ENCODE measurements at places on chromosomes 2 and 18.

DNA sequence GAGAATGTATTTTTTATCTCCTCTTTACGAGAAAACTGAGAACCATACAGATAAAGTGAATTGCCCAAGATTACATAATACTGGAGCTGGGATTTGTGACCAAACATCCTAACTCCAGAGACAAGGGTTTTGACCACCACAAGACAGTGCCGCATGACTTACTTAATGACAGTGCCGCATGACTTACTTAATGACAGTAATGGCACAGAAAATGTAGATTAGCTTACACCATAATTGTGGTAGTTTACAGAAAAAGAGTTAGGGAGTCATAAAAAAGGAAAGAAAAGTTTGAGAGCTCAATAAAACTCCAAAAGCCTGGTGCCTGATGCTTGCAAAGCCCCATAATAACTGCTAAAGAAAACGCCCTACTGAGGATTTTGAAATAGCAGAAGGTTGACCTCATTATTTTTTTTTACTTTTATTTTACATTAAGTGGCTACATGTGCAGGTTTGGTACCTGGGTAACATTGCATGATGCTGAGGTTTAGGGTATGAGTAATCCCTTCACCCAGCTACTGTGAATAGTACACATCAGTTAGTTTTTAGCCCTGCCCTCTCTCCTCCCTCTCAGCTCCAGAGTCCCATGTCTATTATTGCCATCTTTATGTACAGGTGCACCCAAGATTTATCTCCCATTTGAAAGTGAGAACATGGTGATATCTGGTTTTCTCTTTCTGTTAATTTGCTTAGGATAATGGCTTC is 310.0 kb upstream of the UBE2E3 start:
- no peak for DNase-seq

DNA sequence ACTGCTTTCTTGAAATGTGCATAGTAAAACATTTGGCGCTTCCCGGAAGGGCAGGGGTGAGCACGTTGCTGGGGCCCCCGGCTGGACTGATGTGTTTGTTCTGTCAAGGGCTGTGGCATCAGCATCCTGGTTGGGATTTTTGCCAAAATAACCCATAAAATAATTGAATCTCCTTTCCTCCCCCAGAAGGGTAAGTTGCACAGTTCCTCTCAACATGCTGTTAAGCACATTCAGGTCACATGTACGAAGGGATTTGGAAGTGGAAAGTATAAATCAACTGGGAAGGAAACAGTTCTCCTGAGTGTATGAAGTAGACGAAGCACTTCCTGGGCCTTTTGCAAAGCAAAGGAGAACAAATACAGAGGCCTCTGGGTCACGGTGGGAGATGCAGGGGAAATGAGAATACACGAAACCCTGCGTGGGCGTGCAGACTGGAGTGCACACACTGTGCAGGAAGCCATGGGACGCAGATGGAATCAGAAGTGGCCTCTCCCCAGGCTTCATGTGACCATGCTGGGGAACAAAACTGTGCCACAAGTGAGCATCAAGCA is 183.9 kb downstream of the LPIN1 start:
- DNase-seq: peak; percentile 2

DNA sequence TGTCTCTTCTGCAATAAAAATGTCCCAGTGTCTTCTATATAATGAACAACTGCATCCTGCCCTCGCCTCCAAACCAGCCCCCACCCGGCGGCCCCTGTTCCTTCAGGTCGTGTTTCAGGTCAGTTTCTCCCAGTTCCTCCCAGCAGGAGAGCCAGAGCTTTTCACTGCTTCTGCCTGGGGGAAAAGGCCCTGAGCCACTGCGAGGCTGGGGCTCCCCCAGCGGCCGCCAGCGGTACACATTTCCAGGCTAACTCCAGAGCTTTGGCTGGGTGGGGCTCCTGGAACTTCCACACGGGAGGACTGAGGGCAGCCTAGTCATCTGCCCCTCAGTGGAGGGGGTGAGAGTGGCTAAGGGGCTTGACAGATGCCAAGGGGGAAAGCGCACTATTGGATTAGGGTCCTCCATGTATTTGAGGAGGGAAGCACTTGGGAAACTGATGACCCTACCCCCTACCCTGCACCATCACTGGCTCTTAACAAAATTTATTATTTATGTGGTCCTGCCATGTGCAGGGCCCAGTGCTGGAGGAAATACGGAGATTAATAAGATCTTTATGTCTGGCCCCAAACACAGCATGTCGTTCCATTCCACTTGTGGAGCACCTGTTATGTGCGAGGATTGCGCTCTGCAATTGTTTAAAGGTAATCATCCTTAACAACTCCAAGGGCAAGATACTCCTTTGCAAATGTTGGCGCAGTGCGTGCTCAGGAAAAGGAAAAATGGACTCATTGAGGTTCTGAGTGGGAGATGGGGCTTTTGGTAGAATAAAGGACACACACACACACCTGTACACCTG is 17.3 kb upstream of the CYS1 start:
- no peak for DNase-seq

DNA sequence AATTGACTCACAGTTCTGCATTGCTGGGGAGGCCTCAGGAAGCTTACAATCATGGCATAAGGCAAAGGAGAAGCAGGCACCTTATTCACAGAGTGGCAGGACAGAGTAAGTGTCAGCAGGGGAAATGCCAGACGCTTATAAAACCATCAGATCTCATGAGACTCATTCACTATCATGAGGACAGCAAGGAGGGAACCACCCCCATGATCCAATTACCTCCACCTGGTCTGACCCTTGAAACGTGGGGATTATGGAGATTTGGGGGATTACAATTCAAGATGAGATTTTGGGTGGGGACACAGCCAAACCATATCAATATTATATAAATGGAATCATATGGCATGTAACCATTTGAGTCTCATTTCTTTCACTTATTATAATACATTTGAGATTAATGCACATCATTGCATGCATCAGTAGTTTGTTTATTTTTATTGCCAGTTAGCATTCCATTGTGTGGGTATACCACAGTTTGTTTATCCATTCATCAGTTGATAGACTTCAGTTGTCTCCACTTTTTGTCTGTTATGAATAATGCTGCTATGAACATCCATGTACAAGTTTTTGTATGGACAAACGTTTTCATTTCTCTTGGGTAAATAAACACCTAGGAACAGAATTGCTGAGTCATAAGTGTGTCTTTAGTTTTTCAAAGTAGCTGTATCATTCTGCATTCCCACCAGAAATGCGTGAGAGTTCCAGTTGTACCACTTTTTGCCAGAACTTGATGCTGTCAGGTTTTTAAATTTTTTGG is 5.8 kb upstream of the SRBD1 start:
- no peak for DNase-seq

DNA sequence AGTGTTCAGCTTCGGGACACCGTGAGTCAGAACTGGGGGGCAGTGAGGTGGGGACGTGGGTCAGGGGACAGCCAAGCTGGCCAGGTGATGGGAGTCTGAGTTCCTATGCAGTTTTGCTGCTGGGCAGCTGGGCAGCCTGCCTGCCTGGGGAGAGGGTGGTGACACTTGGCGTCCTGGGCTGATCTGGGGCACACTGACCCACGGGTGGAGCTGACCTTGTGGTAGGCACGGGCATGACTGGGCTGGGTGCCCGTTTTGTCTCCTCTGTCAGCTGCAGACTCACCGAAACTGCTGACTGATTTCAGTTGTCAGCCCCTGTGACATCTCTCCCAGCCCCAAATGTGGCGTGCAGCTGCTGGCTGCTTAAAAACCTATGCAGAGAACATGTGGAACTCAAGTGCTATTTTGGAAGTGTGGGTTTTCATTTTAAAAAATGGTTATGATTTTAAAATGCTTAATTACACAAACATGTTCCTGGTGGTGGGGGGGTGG is 32.6 kb upstream of the E2F6 start:
- DNase-seq: no peak

DNA sequence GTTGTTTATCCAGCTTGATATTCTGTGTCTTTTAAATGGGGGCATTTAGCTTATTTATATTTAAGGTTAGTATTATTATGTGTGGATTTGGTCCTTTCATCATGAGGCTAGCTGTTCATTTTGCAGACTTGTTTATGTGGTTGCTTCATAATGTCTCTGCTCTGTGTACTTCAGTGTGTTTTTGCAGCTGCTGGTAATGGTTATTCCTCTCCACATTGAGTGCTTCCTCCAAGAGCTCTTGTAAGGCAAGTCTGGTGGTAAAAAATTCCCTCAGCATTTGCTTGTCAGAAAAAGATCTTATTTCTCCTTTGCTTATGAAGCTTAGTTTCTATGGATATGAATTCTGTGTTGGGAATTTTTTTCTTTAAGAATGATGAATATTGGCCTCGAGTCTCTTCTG is 47.8 kb upstream of the NT5C1B start:
- no peak for DNase-seq

Data from SK-N-MC (cell line).